Pancreas (tissue), 10 donors: ENCODE measurements at places on chromosomes 2 and 18. TPM values are rescaled to one million over a fixed set of nuclear protein-coding genes. Genes with fewer than 3 reads are reported as not detected.
A peak's percentile ranks its signal among the peaks of the same experiment; 100 is the strongest.

RTP5 gene
- not detected for total RNA-seq

DNPEP gene
- total RNA-seq: 27.7 TPM

TMEM182 gene
- 2.9 TPM for total RNA-seq

LIPG gene
- 1.1 TPM for total RNA-seq

SLC38A11 gene
- 0.88 TPM for total RNA-seq

SPEG gene
- 3.7 TPM for total RNA-seq

EXOC6B gene
- 19.2 TPM for total RNA-seq

CHN1 gene
- 2.3 TPM for total RNA-seq

HOXD3 gene
- total RNA-seq: 0.28 TPM

- H3K36me3 ChIP-seq: no peaks in the 10 kb centered on the region
- no peak for DNase-seq
- no peaks in the 10 kb centered on the region for H3K4me1 ChIP-seq
- no peak overlapping the region for H3K27ac ChIP-seq
- H3K4me3 ChIP-seq: no peak overlapping the region
These were observed 224.0 kb downstream of the AFF3 start for GRCh38 chr2:99918389-99918788.

- H3K36me3 ChIP-seq: peaks cover 5% of the 10 kb centered on the region
- no peaks in the 10 kb centered on the region for H3K27me3 ChIP-seq
- H3K27ac ChIP-seq: peak within 1 kb of the TSS; percentile 98
- DNase-seq: peak; percentile 96
These were observed at the start of gene TGOLN2 for GRCh38 chr2:85327822-85328617. TGOLN2 (minus strand) TSS chr2:85327989; CDS start chr2:85327962, 27 bp downstream.

GRCh38 chr2:168896783-168897182, 4.3 kb upstream of the G6PC2 start:
- H3K4me3 ChIP-seq: no peak overlapping the region
- no peak for DNase-seq
- no peak overlapping the region for H3K27ac ChIP-seq

- no peaks in the 10 kb centered on the region for H3K4me1 ChIP-seq
- no peak overlapping the region for H3K4me3 ChIP-seq
- no peak overlapping the region for H3K27ac ChIP-seq
- no peak for DNase-seq
- H3K27me3 ChIP-seq: no peaks in the 10 kb centered on the region
- H3K36me3 ChIP-seq: no peaks in the 10 kb centered on the region
These were observed 165.6 kb downstream of the TMEFF2 start for GRCh38 chr2:192029089-192029488.

- H3K27me3 ChIP-seq: no peaks in the 10 kb centered on the region
- DNase-seq: no peak
- no peak overlapping the region for H3K4me3 ChIP-seq
- H3K4me1 ChIP-seq: no peaks in the 10 kb centered on the region
- H3K27ac ChIP-seq: no peak overlapping the region
These were observed 91.9 kb upstream of the CELF4 start for GRCh38 chr18:37657493-37657892.

GRCh38 chr18:63409301-63409700, 13.0 kb downstream of the VPS4B start:
- H3K4me1 ChIP-seq: peaks cover 2% of the 10 kb centered on the region
- DNase-seq: no peak
- no peaks in the 10 kb centered on the region for H3K36me3 ChIP-seq
- H3K4me3 ChIP-seq: no peak overlapping the region
- no peaks in the 10 kb centered on the region for H3K27me3 ChIP-seq

DNA sequence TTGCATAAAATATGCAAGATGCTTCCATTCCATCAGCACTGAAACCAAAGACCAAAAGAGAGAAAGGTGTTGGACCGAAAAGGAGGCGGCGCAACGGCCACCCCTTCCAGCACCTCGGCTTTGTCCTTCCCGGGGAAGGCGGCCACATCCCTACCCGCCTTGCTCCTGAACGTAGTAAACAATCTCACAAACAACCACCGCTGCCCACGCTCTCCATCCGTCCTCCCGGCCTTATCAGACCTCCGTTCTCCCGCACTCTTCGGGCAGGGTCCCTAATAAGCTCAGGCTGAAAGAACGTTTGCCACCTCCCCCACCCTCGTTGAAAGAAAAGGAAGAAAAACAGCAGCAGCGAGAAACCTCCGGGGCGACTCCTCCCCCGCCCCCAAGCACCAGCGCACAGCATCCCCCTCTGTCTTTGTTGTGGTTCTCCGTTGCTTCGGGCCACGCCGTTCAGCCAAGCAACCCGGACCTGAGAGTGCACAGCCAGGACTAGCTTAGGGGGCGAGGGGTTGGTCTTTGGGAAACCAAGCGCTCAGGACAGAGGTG, 4.4 kb downstream of the EVX2 start:
- H3K27me3 ChIP-seq: peaks cover 90% of the 10 kb centered on the region
- H3K36me3 ChIP-seq: no peaks in the 10 kb centered on the region
- H3K4me3 ChIP-seq: peak overlapping the region; percentile 25
- H3K4me1 ChIP-seq: no peaks in the 10 kb centered on the region

- no peaks in the 10 kb centered on the region for H3K36me3 ChIP-seq
- H3K4me1 ChIP-seq: no peaks in the 10 kb centered on the region
- H3K4me3 ChIP-seq: no peak overlapping the region
These were observed 162.1 kb upstream of the TTC39C start for GRCh38 chr18:23852236-23853045.

DNA sequence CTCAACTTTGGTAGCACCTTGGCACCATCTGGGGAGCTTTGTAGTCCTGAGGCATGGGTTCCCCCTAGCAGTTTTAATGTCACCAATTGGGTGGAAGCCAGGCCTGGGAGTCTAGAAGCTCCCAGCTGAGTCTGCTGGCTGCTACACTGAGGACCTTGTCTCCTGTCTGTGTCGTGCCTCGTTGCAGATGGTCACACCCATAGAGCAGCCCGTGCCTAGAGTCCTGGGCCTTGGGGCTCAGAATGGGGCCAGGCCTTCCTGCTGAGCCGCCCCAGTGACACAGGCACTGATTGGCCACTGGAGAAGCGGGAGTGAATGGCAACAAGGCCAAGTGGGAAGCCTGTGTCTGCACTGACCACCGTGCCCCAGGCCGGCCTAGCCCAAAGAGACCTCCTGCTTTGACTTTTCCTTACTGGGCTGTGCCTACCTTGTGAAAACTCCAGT, 113.2 kb downstream of the SH3RF3 start:
- H3K27ac ChIP-seq: peak overlapping the region; percentile 50
- H3K4me3 ChIP-seq: no peak overlapping the region
- peaks cover 3% of the 10 kb centered on the region for H3K4me1 ChIP-seq
- no peak for DNase-seq

- H3K4me1 ChIP-seq: no peaks in the 10 kb centered on the region
- H3K27ac ChIP-seq: no peak overlapping the region
- H3K4me3 ChIP-seq: no peak overlapping the region
- no peaks in the 10 kb centered on the region for H3K27me3 ChIP-seq
- DNase-seq: no peak
- H3K36me3 ChIP-seq: no peaks in the 10 kb centered on the region
These were observed 234.5 kb downstream of the RBM43 start for GRCh38 chr2:151027151-151027550.

DNA sequence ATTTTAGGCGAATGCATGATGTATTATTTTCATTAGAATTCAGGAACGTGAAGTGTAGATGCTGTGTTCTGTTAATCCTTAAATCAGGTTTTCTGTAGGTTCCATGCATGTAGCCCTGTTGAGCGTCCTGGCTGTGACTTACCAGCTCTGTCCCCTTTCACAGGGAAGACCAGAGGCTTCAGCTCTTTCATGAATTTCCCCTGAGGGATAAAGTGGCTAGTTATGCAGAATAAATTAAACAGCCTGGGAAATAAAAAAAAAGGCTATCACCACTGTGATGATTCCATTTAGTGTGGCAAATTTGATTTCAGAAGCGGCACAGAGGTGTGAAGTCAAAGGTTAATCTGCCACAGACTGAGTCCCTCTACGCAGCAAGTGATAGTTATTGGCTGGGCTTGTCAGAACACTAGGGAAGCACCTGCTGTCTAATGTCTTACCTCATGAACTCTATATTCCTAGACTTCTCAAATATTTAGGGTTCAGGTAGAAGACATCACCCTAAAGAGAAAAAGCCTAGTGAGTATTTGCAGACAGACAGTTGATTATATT, 61.6 kb upstream of the LINC00305 start:
- H3K36me3 ChIP-seq: no peaks in the 10 kb centered on the region
- no peaks in the 10 kb centered on the region for H3K4me1 ChIP-seq
- no peaks in the 10 kb centered on the region for H3K27me3 ChIP-seq
- DNase-seq: no peak

GRCh38 chr18:56541340-56541739, 97.1 kb downstream of the TXNL1 start:
- no peaks in the 10 kb centered on the region for H3K27me3 ChIP-seq
- no peaks in the 10 kb centered on the region for H3K4me1 ChIP-seq
- H3K36me3 ChIP-seq: no peaks in the 10 kb centered on the region
- no peak overlapping the region for H3K4me3 ChIP-seq

DNA sequence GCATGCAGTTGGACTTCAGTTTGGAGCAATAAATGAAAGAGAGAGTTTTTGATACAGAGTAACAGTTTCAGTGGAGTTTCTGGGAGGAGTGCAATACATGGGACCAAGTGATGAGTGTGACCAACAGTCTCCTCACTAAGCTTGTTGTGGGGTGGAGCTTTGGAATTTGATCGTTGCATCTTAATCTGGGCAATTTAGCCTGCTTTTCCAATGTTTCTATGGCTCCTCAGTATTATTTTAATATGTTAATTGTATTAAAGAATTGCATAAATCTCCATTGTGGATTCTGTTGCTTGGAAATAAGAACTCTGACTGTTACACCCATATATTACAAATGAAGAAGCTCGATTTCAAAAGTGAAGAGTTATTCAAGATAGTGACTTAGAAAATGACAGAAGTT, 446.6 kb upstream of the LRATD1 start:
- H3K4me3 ChIP-seq: no peak overlapping the region
- no peak overlapping the region for H3K27ac ChIP-seq
- H3K36me3 ChIP-seq: no peaks in the 10 kb centered on the region
- H3K4me1 ChIP-seq: no peaks in the 10 kb centered on the region
- DNase-seq: no peak
- H3K27me3 ChIP-seq: no peaks in the 10 kb centered on the region
